ENCODE measurements at places on chromosomes 5 and 9.

- no peak for DNase-seq
These were observed 11.3 kb upstream of the RCL1 start for GRCh38 chr9:4781408-4781807.

- no peak for DNase-seq
These were observed 59.9 kb downstream of the SUB1 start for GRCh38 chr5:32645246-32645645.

DNA sequence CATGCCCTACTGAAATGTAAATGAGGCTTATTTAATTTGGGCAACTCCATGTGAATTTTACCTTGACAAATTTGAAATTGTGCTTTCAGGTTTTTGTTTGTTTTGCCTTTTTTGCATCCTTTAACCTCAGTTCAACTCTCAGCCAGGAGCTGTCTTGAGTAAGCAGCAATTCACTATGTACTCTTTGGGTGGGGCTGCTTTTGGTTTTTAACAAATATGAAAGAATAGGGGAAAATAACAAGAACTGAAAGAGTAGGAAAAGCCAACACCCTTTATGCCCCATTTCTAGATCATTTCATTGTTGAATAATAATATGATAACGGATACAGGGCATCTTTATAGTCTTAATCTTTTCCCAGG lies 192.0 kb downstream of the ARHGAP26 start:
- no peak for DNase-seq

GRCh38 chr5:6734781-6735180 lies 21.5 kb downstream of the TENT4A start:
- no peak for DNase-seq

GRCh38 chr5:3218916-3219650 lies 376.5 kb upstream of the IRX1 start:
- no peak for DNase-seq

DNA sequence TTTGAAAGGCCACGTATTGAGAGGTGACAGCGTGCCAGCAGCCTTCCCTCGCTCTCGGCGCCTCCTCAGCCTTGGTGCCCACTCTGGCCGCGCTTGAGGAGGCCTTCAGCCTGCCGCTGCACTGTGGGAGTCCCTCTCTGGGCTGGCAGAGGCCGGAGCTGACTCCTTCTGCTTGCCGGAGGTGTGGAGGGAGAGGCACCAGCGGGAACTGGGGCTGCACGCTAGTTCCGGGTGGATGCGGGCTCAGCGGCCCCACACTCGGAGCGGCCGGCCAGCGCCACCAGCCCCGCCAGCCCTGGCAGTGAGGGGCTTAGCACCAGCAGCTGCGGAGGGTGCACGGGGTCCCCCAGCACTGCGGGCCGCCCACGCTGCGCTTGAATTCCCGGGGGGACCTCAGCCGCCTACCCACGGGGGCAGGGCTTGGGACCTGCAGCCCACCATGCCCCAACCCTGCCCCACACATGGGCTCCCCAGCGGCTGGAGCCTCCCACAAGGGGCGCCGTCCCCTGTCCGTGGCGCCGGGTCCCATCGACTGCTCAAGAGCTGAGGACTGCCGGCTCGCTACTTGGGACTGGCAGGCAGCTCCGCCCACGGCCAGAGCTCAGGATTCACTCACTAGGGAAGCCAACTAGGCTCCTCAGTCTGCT lies 4.4 kb upstream of the OTULINL start:
- DNase-seq: no peak

- DNase-seq: no peak
These were observed 372 bp downstream of the EDF1 start for GRCh38 chr9:136865768-136866103.

- no peak for DNase-seq
These were observed 51.5 kb downstream of the UBE2R2 start for GRCh38 chr9:33868440-33868973.

DNA sequence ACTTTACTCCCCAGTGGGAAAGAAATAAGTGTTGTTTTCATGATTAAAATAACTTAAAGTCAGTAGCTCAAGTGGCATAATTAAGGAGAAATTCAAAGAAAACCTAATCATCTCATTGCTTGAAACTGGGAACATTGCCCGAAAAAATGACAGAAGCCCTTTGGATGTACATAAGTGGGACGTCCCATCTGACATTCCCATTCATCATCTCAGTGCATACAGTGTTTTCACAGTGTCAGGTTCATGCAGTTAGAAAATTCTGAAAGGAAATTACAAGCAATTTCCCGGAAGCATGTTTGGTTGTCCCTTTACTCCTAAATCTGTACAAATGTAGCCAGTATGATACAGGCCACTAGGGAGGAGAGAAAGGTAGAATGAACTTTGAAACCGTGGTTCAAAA lies 95.6 kb downstream of the ADAMTS16 start:
- DNase-seq: no peak

- DNase-seq: no peak
These were observed 82.2 kb upstream of the IL12B start for GRCh38 chr5:159412284-159413046.

GRCh38 chr9:82031538-82032280 lies 43.1 kb downstream of the SPATA31D1 start:
- DNase-seq: peak; percentile 50

- DNase-seq: no peak
These were observed 46.4 kb downstream of the SARDH start for GRCh38 chr9:133691626-133692363.

- DNase-seq: peak; percentile 60
These were observed 8.0 kb upstream of the FXN start for GRCh38 chr9:69027355-69028097.

DNA sequence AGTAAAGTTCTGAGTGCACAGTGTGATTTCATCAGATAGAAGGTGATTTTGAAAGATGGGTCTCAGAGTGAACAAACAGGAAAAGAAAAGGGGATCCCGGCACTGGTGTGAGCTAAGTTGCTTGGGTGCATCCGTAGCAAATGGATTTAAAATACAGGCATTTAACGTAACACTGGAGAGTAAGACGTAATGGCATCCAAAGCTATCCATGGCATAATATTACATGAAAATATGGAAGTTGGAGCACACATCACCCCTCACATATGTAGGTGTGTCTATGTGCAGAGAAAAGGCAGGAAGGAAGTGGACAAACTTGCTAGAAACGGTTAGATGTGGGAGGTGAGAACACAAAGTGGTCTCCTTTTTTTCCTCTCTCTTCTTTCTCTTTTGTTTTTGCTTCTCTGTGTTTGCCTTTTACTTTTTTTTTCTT lies 38.2 kb upstream of the SEMA4D start:
- DNase-seq: no peak

DNA sequence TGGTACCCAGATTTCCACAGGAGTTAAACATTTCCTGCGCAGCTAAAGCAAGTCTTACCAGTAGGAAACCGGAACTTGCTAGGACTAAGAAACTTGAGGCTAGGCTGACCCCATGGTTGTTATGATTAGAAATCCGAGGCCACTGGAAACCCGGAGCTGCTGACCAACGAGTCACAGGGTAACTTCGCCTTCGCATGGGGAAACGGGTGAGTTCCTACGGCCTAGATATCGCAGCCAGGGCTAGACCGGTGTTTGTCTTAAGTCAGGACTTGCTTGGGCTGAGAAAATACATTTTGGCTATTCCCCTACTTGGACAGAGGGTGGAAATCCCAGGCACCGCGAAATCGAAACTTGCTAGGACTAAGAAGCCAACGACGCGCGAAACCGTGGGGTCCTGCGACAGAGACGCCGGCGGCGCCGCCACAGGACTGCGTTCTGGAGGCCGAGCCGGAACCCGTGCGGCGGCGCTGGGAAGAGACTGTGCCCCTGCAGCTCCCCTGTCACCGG lies 1.6 kb upstream of the ANXA2R start:
- DNase-seq: peak; percentile 77

GRCh38 chr5:177494346-177495195 lies 2.8 kb downstream of the PDLIM7 start:
- DNase-seq: no peak

GRCh38 chr9:119154527-119154926 lies 214.7 kb downstream of the BRINP1 start:
- DNase-seq: no peak

DNA sequence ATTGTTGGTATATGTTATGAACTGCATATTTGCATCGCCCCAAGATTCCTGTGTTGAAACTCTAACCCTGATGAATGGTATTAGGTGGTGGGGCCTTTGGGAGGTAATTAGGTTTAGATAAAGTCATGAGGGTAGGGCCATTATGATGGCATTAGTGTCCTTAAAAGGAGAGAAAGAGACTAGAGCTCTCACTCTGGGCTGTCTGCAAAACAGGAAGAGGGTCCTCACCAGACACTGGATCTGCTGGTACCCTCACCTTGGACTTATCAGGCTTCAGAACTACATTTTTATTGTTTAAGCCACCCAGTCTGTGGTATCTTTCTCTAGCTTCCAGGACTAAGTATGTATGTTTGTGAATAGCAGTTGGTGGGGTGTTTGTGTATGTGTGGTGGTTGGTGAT lies 68.9 kb downstream of the MACIR start:
- no peak for DNase-seq

GRCh38 chr9:70630971-70631370 lies 216.5 kb upstream of the KLF9 start:
- DNase-seq: no peak

DNA sequence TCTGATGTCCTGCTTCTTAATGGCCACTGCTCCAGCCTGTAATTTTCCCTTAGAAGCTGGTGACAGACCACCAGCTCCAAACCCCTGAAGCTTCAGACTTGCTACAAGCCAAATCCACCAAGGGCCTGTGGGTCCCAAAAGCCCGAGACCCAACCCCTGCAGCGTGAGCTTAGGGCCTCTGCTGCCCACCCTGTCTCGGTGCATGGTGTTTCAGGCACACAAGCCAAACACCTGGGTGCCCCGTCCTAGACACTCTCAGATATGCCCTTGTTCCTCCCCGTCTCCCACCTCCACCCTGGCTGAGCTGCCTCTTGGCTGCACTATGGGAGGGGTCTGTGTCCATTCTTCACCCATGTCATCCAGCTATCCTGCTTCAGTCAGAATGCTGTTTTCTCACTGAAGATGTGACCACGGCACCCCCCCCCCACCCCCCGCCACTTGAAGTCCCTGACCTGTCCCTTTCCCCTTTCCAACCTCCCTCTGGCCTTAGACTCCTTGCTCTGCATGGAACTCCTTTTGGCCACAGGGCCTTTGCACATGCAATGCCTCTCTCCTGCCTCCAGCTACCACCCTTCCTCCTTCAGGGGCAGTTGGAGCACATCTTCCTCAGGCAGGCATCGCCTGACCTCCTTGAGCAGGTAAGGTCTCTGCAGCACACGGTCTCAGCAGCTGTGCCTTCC lies 55.8 kb downstream of the ZNF354C start:
- DNase-seq: no peak

DNA sequence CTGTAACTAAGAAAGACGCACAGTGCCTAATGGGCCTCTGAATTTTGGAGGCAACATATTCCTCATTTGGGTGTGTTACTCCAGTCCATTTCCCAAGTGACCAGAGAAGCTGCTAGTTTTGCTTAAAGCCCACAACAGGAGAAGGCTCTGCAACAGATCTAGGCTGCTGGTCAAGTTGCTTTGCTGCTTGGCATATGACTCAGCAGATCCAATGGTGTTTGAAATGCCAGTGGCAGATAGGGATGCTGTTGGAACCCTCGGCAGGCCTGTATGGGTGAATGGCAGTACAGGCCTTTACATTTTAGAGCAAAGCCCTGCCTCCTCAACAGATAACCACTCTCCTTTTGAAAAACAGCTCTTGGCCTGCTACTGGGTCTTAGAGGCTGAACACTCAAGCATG lies 36.2 kb upstream of the ROR2 start:
- DNase-seq: no peak

GRCh38 chr5:147552897-147553296 lies 43.0 kb upstream of the DPYSL3 start:
- no peak for DNase-seq

DNA sequence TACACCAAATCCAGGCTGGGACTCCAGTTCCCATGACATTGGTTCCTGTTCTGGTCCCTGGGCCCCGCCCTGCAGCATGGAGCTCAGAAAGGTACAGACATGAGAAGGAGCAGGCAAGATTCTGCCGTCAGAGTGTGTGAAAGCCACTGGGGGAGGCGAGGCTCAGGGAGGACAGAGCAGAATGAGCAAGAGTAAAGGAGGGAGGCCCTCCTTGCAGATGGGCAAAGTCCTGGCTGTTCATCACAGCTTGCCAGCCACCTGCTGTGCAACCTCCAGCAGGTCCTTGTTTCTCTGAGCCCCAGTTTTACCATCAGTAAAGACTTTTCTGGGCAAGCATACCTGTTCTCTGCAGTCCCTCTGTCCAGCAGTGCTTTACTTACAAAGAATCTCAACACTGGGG lies 73.3 kb downstream of the HRH2 start:
- no peak for DNase-seq

- DNase-seq: no peak
These were observed 74.3 kb downstream of the DCP2 start for GRCh38 chr5:113050721-113051382.

DNA sequence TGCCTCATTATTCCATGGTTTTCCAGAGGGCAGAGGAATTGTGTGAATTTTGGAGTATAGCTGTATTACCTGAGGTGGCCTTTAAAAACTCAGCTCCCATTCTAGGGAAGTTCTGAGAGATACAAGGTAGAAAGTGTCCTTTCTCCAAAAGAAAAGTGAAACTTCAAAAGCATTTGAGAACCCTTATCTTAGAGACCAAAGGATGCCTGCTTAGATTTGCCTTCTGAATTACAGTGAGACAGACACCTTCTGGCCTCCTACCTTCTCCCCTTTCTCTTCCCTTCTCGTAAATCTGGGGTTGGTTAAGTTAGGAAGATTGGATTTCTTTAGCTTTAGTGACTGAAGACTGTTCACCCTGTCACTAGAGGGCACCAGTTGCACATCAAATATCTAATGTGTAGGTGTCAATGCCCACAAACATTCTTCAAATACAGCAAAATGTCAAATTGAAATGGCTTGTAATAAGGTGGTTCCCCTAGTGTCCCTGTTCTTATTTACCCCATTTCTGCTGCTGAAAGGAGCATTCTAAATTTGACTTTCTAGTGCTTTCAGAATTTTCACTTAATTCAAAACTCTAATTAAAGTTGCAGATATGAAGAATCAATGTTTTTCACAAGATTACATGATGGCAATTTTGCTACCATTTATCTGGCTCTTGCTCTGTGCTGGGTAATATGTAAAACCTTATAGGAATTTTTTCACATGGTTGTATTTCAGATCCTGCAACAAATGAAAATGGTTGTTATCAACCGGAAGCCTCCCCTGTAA lies 46.7 kb downstream of the PRRC1 start:
- DNase-seq: peak; percentile 53

Data from hippocampal formation (tissue), 2 donors.